ENCODE measurements at places on chromosomes 4 and X. TPM values are rescaled to one million over a fixed set of nuclear protein-coding genes. Genes with fewer than 3 reads are reported as not detected.

DNA sequence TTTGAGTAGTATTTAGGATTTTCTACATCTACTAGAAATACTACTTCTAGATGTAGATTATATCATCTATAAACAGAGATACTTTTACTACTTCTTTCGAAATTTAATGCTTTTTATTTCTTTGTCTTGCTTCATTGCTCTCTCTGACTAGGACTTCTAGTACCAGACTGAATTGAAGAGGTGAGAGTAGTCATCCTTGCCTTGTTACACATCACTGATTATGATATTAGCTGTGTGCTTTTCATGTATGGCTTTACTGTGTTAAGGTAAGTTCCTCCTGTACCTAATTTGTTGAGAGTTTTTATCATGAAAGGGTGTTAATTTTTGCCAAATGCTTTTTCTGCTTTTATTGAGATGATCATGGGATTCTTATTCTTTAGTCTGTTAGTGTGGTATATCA is 19.6 kb upstream of the IL2 start:
- H3K27me3 ChIP-seq = no peaks in the 10 kb centered on the region
- H3K27ac ChIP-seq = no peak overlapping the region
- H3K4me1 ChIP-seq = no peaks in the 10 kb centered on the region
- no peaks in the 10 kb centered on the region for H3K36me3 ChIP-seq
- no peak overlapping the region for H3K4me3 ChIP-seq

DNA sequence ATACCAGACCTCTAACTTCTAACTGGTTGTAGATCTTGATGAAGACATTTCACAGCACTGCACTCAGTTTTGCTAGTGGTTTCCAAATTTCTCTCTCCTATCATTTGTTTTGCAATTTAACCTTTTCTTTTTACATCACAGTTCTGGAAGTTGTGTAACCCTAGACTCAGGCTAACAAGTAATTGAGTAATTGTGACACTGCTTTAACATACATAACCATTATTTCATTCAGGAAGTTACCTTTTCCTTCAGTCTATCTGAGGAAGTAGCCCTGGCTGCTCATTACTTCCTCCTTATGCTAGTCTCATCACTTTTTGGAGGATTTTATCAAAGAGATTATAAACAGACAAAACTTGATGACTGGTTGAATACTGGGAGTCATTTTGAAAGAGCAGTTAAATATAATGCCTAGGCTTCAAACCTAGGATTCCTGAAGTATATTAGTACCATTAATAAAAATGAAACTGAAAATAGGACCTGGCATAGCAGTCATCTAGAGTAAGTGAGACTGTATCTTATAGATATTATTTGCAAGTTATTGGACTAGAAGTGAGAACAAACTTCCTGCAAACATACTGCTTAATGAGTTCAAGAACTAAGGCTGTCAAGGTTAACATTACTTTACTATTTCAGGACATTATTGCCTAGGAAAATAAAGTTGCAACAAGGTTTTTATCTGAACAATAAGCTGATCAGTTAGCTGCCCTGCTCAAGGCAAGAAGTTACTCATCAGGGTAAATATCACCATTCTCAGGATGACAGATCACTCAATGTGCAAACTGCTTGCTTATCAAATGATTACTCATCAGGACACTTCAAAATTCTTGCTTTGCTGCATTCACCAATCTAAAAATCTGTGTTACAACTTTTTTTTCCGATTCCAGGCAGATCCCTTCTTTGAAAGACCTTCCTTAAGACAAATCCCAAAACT is 25.6 kb upstream of the TEX13C start:
- H3K27ac ChIP-seq = no peak overlapping the region
- H3K4me3 ChIP-seq = no peak overlapping the region
- H3K27me3 ChIP-seq = no peaks in the 10 kb centered on the region
- H3K36me3 ChIP-seq = no peaks in the 10 kb centered on the region
- DNase-seq = no peak
- H3K4me1 ChIP-seq = peaks cover 16% of the 10 kb centered on the region

- H3K4me1 ChIP-seq = peaks cover 32% of the 10 kb centered on the region
- H3K27ac ChIP-seq = peak overlapping the region; percentile 95
- peak; percentile 85 for DNase-seq
Observed at GRCh38 chrX:71282514-71283402, 677 bp upstream of the NONO start.

DNA sequence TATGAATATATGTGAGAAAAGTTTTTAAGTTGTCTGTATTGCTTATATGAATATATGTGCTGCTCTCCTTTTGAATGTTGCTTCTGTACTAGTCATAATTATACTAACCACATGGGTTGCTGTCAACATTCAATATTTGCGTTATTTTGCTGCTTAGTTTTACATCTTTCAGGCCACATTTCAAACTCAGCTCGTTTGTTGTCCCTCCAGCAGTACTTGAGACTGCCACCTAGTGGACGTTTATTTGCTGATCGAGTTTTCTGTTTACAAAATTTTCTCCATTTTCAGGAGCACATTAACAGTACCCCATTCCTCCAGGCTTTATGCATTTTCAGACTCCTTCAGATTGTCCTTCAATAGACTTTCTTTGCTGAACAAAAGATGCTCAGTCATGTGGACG is 75.8 kb downstream of the NUDT11 start:
- no peaks in the 10 kb centered on the region for H3K27me3 ChIP-seq
- H3K36me3 ChIP-seq = no peaks in the 10 kb centered on the region
- no peak overlapping the region for H3K4me3 ChIP-seq
- peak; percentile 45 for DNase-seq
- H3K4me1 ChIP-seq = no peaks in the 10 kb centered on the region
- H3K27ac ChIP-seq = no peak overlapping the region

DNA sequence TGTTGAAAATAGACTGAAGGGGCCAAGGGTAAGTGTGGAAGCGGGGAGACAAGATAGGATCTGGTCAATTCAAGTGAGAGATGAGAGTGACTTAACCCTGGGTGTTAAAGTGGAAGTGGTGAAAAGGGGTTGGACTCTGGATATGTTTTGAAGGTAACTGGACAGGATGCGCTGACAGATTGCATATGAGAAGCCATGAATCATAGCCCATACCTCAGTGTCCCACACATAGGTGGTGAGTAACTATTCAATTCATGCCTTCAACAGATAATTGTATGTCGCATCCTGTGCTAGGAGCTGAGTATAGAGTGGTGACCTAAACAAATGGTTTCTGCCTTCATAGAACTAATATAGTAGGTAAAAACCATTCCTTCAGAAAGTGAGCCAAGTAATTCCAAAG is 76.7 kb downstream of the KLHL34 start:
- no peak for DNase-seq
- H3K27ac ChIP-seq = no peak overlapping the region
- no peaks in the 10 kb centered on the region for H3K36me3 ChIP-seq
- H3K4me1 ChIP-seq = no peaks in the 10 kb centered on the region

- H3K4me3 ChIP-seq = no peak overlapping the region
- no peak overlapping the region for H3K27ac ChIP-seq
- no peak for DNase-seq
- no peaks in the 10 kb centered on the region for H3K4me1 ChIP-seq
- peaks cover 4% of the 10 kb centered on the region for H3K36me3 ChIP-seq
Observed at GRCh38 chr4:150765216-150765615, 183.3 kb downstream of the MAB21L2 start.

DNA sequence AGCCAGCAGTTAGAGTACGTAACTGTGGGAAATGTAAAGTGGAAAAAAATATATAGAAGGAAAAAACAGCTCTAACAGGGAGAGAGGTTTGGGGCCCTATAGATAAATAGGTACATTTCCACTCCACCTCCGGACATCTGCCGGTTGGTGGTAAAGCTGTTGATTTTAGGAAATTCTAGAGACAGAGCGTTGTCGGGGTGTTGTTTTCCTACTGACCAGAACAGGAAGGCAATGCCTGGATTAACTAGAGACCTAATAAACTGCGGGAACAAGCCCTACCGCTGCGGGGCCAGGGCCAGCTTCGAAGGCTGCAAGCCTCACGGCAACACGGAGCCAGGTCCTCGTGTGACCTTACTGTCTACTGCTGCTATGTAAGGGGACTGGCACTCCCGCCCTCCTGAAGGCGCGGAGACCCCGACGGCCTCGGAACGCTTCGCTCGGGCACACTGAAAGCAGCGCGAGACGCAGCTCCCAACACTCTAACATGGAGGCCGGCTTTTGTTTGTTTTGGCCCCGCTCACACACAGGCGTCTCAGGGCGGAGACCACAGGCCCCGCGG is 702 bp upstream of the CDKN2AIP start:
- H3K27me3 ChIP-seq = no peaks in the 10 kb centered on the region
- H3K4me3 ChIP-seq = peak overlapping the region; percentile 45
- peaks cover 45% of the 10 kb centered on the region for H3K4me1 ChIP-seq
- no peak for DNase-seq
- peaks cover 19% of the 10 kb centered on the region for H3K36me3 ChIP-seq

DNA sequence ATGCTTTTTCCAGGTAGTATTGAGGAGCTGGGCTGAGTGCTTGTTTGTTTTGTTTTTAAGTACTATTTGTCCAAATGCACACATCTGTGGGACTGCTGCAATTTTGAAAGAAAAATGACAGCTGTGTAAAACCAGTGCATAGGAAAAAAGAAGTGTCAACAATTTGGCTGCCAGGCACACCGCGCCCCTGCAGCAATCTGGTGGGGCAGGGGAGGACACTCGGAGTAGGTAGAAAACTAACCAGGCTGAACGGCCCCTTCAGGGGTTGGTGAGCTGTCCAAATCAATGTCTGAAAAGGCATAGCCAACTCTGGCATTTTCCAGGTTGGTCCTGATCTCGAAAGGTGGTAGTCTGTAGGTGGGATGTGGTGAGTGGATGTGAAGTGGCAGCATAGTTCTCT is 1.1 kb downstream of the LDOC1 start:
- peaks cover 10% of the 10 kb centered on the region for H3K4me1 ChIP-seq
- H3K4me3 ChIP-seq = no peak overlapping the region
- no peak for DNase-seq
- H3K36me3 ChIP-seq = no peaks in the 10 kb centered on the region
- no peaks in the 10 kb centered on the region for H3K27me3 ChIP-seq

GRCh38 chr4:84894621-84895020 is 71.9 kb downstream of the WDFY3 start:
- H3K27me3 ChIP-seq = no peaks in the 10 kb centered on the region
- no peaks in the 10 kb centered on the region for H3K36me3 ChIP-seq
- H3K4me3 ChIP-seq = no peak overlapping the region
- no peak for DNase-seq
- no peak overlapping the region for H3K27ac ChIP-seq

DNA sequence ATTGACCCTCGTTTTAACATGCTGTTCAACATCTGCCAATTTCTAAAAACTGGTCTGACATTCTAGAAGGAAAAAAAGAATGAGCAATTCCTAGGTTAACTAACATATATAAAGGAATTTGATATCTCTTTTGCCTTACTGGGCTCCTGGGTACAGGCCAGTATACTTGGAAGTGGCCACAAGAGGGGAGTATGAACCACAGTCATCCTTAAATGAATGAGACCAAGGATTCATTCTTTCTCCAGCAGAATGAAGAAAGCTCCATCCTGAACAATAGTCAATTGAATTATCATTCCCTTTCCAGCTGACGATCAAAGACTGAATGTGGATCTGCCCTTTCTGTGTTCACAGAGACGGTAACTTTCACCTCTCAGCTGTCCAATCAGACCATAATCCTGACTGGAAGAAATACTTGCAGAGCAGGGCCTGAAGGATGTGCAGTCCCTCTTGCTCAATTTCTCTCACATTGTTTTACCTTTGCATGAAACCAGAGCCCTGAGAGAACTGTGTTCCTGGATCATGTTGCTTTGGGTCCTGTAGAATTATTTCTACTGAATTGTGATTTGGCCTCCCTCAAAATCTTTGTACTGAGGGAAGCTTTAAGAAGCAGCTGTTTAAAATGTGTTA is 14.8 kb upstream of the SPARCL1 start:
- H3K27ac ChIP-seq = no peak overlapping the region
- H3K4me1 ChIP-seq = no peaks in the 10 kb centered on the region
- DNase-seq = no peak
- no peak overlapping the region for H3K4me3 ChIP-seq
- H3K27me3 ChIP-seq = no peaks in the 10 kb centered on the region

GRCh38 chr4:77815636-77816035 is 3.5 kb downstream of the CNOT6L start:
- no peaks in the 10 kb centered on the region for H3K27me3 ChIP-seq
- peaks cover 69% of the 10 kb centered on the region for H3K4me1 ChIP-seq
- no peak for DNase-seq
- H3K36me3 ChIP-seq = no peaks in the 10 kb centered on the region
- no peak overlapping the region for H3K4me3 ChIP-seq

DNA sequence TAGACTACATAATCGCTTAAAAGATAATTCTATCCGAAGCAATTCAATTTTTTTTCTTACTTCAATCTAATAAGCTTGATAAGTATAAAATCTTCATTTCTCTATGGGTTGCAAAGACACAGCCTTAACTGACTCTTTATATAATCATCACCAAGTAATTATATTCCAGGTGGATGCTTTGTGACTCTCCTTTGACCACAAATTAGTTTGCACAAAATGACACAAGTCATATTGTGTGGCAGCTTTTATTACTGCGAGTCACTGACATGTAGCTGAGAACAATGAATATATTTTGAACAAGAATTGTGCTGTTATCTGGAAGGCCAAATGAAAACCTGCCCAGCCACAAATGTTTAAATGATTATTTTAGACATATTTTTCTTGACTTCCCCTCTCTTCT is 1727.8 kb downstream of the ARAP2 start:
- no peaks in the 10 kb centered on the region for H3K36me3 ChIP-seq
- no peaks in the 10 kb centered on the region for H3K27me3 ChIP-seq
- no peak overlapping the region for H3K4me3 ChIP-seq
- no peaks in the 10 kb centered on the region for H3K4me1 ChIP-seq
- no peak overlapping the region for H3K27ac ChIP-seq

DNA sequence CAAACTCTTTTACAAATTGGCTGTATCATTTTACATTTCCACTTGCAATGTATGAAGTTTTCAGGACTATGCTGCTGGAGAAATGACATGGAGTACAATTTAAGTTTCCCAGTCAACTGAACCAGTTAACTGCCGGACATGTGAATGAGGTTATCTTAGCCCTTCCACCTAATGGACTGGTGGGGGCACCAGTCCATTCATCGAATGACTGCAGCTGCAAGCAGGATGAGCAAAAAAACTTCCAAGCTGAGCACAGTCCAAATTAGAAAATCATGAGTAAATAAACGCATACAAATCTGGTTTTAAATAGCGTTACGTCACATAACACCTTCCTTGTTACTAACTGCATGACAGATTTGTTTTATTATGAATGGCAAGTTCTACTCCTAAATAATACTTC is 1131.5 kb downstream of the PCDH18 start:
- no peaks in the 10 kb centered on the region for H3K4me1 ChIP-seq
- H3K27ac ChIP-seq = no peak overlapping the region
- H3K36me3 ChIP-seq = no peaks in the 10 kb centered on the region
- H3K27me3 ChIP-seq = no peaks in the 10 kb centered on the region
- H3K4me3 ChIP-seq = no peak overlapping the region

Gene HSFX1
- total RNA-seq = 2.6 TPM

Gene GUCY1B1
- not detected for total RNA-seq

Gene GAGE12F
- not detected for total RNA-seq

Gene FAM9C
- total RNA-seq = not detected

Gene GUCY1A1
- not detected for total RNA-seq

Gene HADH
- total RNA-seq = 23.0 TPM

Gene ELMOD2
- 29.8 TPM for total RNA-seq

All from CD4-positive, alpha-beta memory T cell (primary cell).